Suprapubic skin (tissue), 4 donors: ENCODE measurements at places on chromosomes 7 and 10.

DNA sequence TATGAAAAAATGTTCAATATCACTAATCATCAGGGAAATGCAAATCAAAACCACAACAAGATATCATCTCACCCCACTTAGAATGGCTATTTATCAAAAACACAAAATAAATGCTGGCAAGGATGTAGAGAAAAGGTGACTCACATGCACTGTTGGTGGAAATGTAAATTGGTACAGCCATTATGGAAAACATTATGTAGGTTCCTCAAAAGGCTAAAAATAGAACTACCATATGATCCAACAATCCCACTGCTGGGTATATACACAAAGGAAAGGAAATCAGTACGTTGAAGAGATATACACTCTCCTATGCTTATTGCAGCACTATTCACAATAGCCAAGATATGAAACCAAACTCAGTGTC is 50.2 kb downstream of the CDK1 start:
- DNase-seq = no peak

GRCh38 chr10:88114368-88114767 is 250.9 kb downstream of the PTEN start:
- no peak for DNase-seq

- no peak for DNase-seq
Observed at GRCh38 chr7:88200789-88201188, 19.0 kb downstream of the SRI start.

- DNase-seq = no peak
Observed at GRCh38 chr7:91288208-91288824, 24.1 kb downstream of the FZD1 start.

DNA sequence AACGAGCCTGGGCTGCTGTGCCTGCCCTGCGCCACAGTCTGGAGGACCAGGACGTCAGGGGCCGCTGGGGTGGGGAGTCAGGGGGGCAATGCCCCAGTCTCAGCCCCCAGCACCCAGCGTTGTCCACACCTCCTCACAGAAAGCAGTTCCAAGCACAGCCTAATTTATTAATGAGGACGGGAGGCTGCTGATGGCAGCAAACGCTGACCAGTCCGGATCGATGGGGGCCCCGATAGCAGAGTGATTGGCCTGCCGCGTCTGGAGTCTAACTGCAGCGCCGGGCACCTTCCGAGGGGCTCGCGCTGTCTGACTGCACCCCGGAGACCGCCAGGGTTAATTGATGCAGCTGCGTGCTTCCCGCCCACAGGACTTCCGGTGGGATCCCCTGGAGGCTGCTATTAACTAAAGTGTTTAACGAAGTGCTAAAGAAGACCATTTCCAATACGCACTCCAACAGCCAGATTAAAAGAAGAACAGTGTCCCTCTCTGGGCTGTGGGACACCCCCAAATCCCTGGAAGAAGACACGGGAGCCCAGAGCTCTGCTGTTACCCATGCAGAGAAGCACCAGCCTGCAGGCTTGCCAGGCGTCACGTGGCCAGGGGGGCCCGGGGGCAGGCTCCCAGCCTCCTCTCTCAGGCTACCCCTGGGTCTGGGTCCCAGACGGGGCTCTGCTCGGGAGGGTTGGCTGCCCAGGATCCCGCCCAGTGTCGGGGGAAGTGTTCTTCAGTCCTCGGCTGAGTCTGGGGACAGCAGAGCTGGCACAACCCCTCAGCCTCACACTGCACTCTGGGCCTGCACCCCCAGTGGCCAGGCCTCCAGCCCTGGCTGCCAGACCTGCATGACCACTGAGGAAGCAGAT is 63.8 kb downstream of the MICALL2 start:
- DNase-seq = no peak

DNA sequence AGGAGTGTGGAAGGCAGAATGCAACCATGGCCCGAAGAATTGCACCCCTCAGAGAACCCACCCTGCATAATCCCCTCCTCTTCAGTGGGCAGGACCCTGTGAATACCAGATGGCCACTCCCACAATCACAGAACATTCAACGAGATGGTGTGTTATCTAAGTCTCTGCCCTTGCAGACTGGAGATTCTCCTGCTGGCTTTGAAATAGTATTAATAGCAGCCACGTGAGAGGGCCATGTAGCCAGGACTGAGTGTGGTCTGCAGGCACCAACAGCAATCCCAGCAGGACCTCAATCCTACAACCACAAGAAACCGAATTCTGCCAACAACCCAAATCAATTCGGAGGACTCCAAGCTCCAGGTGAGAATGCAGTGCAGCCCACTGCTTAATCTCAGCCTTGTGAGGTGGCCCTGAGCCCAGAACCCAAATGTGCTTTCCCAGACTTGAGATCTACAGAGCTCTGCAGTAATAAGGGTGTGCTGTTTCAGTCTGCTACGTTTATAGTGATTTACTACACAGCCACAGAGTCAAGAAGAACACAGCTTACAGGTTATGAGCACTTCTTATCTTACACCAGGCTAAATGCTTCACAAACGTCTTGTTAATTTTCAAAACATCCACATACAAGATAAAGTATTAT is 72.1 kb downstream of the VOPP1 start:
- DNase-seq = no peak

- DNase-seq = no peak
Observed at GRCh38 chr7:55060636-55061022, 41.8 kb downstream of the EGFR start.

DNA sequence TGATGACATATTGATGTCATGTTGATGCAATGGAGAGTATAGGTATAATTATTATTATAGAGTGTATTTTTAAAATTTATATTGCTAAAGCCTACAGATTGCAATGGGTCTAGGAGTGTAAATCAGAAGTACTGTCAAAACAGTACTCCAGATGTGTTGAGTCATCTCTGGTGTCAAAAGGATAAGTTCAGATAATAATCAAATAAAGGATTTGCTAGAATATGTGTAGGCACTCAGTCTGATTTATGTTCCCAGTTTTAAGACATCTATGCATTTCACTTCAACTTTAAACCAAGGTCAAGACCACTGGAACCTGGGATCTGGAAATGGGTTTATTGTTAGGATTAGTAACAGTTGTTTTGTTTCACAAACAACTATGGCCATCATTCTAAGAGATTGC is 342.3 kb upstream of the BMPER start:
- no peak for DNase-seq

DNA sequence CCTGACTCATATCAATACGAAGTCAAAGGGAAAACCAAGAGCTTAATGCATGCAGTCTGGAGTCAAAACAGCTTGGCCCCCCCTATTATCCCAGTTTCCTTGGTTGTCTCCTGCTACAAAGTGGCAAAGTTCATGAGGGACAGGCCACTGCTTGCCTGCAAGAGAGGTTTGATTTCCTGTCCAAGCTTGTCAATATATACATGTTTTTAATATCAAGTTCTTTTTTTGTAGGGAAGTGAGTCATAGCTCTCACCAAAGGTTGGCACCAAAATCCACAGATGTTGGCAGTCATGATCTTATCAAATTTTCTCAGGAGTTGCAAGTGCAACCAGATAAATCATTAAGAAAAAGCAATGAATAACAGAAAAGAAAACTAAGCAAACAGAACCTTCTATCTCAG is 176.8 kb downstream of the COBL start:
- DNase-seq = no peak

- no peak for DNase-seq
Observed at GRCh38 chr10:26837139-26837538, 23.6 kb downstream of the ABI1 start.

GRCh38 chr7:137335814-137336213 is 7.7 kb downstream of the PTN start:
- no peak for DNase-seq

DNA sequence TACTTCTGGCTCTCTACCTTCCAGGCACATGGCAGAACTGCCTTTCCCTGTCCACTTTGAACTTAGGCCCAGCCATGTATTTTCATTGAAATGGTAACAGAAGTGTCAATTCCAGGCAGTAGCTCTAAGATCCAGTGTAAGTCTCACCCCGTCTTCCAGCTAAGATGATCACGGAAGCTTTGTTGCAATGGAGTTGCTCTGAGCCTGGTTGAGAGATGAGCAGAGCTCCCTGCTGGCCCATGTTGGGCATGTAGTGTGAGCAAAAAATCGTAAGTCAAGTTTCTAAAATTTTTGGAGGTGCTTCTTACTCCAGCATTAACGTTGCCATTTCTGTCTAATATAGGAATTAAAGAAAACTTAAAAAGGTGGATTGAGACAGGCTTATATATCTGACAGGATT is 274.4 kb downstream of the IPMK start:
- no peak for DNase-seq

GRCh38 chr10:44864637-44865288 is 46.4 kb upstream of the TMEM72 start:
- peak; percentile 94 for DNase-seq

DNA sequence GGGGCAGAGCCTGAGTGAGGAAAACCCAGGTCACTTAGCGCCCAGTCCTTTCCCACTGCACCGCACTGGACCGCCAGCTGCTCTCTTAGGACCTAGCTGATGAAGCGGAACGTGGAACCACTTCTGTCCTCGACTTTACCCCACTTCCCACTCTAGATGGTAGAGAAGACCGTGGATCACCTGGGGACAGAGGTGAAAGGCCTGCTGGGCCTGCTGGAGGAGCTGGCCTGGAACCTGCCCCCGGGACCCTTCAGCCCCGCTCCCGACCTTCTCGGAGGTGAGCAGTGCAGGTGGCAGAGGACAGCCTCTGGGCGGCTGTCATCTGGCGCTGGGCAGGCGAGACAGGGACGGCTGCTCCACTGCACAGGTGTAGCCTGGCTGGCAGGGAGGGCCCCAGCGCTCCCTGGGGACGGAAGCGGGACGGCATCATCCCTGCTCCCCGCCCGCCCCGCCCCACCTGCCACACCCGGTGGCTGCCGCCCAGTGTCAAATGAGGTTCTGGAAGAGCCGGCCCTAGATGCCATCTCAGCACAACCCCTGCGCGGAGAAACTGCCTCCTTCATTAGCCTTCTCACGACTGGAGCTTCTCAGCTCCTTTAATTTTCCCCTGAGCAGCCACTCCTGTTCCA is 11.7 kb downstream of the PLAC9 start:
- DNase-seq = no peak

- no peak for DNase-seq
Observed at GRCh38 chr10:113550365-113550764, 2.5 kb upstream of the HABP2 start.

DNA sequence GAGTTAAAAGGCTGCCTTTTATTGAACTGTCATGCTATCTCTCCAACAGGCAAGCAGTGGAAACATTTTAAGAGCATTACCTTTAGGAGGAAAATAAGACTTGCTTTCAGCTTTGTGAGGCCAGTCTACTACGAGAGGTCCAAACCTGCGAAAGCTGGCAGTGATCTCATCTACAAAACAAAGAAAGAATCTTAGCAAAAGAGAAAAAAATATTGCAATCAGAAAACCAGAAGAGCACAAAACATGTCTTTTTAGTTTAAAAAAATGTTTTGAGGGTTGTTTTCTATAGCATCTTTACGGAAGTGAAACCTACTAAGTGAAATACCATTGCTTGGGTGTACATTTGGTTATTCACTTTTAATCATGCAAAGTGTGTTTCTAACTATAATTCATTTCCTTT is 147.9 kb downstream of the CPEB3 start:
- no peak for DNase-seq

DNA sequence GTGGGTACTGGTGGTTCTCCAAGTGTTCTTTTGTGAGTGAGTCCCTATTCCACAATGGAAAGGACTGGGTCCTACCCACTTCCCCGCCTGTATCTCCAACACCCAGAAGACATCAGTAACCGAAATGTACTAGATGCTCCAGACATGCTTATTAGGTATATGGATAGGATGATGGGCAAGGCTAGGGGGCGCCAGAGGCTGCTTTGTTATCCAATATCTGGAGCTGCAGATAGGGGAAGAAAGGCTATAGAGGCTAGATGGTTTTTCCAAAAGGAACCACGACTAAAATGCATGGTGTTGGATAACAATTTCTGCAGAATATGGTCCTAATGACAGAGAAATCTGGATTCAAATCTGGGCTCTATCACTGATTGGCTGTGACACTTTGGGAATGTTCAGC is 56.2 kb upstream of the TM9SF3 start:
- DNase-seq = no peak

DNA sequence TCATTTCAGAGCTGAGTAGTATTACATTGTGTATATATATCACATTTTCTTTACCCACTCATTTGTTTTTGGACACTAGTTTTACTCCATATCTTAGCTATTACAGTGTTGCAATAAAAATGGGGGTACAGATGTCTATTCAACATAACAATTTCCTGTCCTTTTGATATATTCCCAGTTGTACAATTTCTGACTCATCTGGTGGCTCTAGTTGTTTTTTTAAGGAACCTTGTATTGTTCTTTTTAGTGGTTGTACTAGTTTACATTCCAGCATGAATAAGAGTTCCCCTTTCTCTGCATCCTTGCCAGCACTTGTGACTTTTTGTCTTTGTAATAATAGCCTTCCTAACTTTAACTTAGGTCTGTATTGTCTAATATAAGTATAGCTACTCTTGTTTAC is 739.9 kb downstream of the XPNPEP1 start:
- DNase-seq = no peak

- no peak for DNase-seq
Observed at GRCh38 chr7:70808876-70809275, 323.1 kb upstream of the GALNT17 start.

GRCh38 chr10:85319826-85320225 is 991.4 kb downstream of the CCSER2 start:
- DNase-seq = no peak

- peak; percentile 97 for DNase-seq
Observed at GRCh38 chr7:138460176-138460648, at the start of gene TRIM24. TSS of gene TRIM24 (plus strand) at chr7:138460259. CDS start at chr7:138460549, 290 bp downstream.

DNA sequence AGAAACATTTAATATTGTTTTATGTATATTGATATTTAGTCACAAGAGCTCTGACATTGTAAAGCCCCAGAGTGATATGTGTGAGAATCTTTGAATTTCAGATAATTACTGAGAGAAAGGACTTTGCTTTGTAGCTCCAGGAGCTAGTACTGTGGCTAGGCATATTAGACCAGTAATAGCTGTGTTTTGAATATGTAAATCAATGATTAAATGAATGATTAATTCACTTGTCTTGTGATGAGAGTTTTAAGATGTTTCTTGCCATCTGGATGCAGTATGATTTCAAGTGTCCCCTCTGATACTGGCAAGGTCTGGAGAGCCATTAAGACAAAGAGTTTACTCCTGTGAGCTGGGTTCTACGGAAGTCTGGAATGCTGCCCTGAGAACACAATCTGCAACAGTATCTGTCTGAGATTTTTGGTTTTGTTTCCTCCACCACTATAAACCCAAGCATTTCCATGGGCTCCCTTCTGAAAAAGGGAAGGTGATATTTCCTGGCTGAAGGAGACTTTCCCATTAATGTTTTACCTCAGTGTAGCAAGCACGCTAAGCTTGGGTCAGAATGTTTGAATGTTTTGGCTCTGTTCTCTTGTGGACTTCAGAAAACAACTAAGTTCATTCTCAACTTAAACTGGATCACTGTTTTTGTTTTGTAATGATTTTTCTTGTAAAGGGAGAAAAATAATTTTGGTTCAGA is 61.3 kb upstream of the BICC1 start:
- DNase-seq = no peak
